GM12878 (cell line): ENCODE measurements at places on chromosomes 11 and 22.
A peak's percentile ranks its signal among the peaks of the same experiment; 100 is the strongest.

DNA sequence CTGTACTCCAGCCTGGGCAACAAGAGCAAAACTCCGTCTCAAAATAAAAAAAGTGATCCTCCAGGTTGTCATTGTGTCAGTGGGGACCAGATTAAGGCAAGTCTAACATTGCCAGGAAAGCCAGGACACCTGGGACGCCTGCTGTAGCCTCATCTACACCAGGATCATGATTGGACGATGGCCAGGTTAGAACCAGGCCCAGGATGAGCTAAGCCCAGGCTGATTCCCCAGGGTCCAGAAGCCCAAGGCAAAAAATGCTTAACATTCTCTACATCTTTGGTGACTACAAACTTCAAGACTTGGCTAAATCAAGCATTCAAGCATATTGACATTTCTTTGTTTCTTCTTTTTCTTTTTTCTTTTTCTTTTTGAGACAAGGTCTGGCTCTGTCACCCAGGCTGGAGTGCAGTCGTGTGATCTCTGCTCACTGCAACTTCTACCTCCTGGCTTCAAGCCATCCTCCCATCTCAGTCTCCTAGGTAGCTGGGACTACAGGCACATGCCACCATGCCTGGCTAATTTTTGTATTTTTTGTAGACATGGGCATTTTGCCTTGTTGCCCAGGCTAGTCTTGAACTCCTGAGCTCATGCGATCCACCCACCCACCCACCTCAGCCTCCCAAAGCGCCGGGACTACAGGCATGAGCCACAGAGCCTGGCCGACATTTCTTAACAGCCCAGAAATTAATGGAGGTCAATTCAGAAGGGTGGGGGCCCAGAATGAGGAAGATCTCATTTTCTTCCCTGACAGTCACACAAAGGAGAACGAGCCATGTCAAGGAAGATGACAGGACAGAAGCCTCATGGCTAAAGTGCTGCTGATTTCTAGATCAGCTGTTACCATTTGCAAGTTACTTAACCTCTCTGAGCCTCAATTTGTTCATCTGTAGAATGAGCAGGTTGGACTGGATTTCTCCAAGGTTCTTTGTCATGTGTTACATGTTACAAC, 12.5 kb upstream of the PTPRJ start:
- no peak for DNase-seq

DNA sequence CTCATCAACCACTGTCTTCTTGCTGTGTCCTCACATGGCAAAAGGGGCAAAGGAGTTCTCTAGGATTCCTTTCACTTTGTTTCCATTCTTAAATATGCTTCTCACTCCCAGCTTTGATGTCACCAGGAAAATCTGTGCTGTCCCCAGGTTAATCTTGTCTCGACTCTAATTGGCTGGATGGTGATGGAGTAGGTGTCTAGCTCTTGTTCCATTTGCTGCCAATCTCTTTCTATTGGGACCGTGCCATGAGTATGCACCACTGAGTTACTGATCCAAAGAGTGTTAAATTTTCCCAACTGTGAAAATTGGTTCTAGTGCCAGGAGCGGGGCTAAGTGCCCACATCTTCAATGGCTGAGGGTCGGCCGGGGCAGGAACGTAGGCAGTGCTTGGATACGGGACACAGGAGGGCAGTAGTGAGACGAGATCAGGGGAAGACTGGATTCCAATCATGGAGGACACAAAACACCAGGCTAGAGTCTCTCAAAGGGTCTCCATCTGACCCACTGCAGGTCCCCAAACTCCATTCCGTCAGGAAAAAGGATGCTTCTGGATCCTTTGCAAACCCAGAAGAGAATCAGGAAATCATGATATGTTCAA, 47.7 kb upstream of the CSNK2A3 start:
- DNase-seq, result no peak

DNA sequence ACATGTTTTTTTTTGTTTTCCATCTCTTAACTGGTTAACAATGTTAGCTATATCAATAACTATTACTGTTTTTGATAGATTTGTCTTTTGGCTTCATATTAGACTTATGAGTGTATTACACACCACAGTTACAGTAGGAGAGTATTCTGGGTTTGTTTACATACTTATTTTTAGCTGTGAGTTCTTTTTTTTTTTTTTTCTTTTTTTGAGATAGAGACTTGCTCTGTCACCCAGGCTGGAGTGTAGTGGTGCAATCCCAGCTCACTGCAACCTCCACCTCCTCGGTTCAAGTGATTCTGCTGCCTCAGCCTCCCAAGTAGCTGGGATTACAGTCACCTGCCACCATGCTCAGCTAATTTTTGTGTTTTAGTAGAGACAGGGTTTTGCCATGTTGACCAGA, 28.0 kb downstream of the CNTF start:
- no peak for DNase-seq

GRCh38 chr22:41822317-41823057, 10.4 kb upstream of the SREBF2 start:
- peak; percentile 47 for DNase-seq

- no peak for DNase-seq
Measured at GRCh38 chr11:108364159-108364558, 103.2 kb downstream of the C11orf65 start.

- DNase-seq, result no peak
Measured at GRCh38 chr22:50702821-50703725, 30.4 kb downstream of the SHANK3 start.

- DNase-seq, result no peak
Measured at GRCh38 chr11:59807047-59807610, 3.4 kb downstream of the MRPL16 start.

DNA sequence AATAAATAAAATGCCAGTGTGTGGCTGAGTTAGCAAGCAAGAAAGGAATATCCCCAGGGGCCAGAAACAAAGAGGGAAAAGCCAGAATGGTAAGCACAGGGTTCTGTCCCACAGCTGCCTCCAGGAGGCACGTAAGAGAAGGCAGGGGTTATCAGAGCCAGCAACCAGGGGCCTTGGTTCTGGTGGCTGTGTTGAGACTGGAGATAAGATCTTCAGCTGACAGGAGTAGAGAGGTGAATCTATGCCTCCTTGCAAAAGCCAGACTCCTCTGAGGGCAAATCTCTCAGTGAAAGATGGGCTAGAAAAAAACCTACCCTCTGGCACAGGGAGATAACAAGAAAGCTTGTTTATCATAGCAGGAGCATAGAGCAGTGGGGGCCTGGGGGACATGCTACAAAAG, 29.8 kb upstream of the NFAM1 start:
- DNase-seq, result no peak

- DNase-seq, result no peak
Measured at GRCh38 chr11:126534141-126534805, 178.8 kb downstream of the ST3GAL4 start.
